PC-3 (cell line): ENCODE measurements at places on chromosomes 1 and 21. TPM values are rescaled to one million over a fixed set of nuclear protein-coding genes. Genes with fewer than 3 reads are reported as not detected.

- H3K27ac ChIP-seq: no peak overlapping the region
- H3K4me3 ChIP-seq: no peak overlapping the region
- peaks cover 9% of the 10 kb centered on the region for H3K4me1 ChIP-seq
These were observed 107.1 kb downstream of the EIF4G3 start for GRCh38 chr1:21069549-21069948.

DNA sequence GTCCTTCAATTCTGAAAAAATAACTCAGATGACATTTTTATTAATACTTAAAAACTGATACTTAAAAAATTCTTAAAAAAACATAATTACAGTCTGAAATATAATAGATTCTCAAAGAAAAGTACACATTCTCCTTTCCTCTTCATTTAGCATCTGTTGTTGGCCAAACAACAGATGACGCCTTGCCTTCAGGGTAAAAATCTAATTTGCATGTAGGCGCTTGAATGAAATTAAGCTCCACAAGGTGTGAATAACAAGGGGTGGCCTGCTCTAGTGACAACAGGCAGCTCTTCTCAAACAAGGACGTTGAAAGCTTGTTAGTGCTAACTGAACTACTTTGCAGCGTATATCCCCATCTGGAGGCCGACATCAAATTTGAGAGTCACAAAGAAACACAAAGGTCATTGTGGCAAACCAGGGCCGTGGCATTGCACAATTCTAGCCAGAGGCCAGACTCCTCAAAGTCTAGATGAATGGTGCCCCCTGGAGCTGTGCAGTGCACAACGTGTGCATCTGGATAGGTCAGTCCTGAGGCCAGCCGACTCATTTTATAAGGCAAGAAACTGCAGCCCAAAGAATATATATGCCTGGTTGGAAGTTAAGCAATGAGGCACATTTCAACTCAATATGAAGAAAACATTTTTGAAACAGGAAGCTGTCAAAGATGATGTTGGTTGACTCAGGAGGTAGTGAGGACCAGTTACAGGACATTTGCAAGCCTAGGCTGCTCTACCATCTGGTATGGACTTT lies 459.2 kb upstream of the RUNX1 start:
- no peaks in the 10 kb centered on the region for H3K27me3 ChIP-seq
- no peak overlapping the region for H3K4me3 ChIP-seq
- H3K4me1 ChIP-seq: peaks cover 40% of the 10 kb centered on the region
- H3K27ac ChIP-seq: 0 out of 2 replicates have a peak overlapping the region, but pooled peaks have one; percentile 8
- peak; percentile 92 for DNase-seq

GRCh38 chr21:44550807-44551206 lies 498 bp downstream of the KRTAP10-2 start:
- H3K4me3 ChIP-seq: no peak overlapping the region
- no peaks in the 10 kb centered on the region for H3K36me3 ChIP-seq
- no peaks in the 10 kb centered on the region for H3K27me3 ChIP-seq
- DNase-seq: peak; percentile 2

DNA sequence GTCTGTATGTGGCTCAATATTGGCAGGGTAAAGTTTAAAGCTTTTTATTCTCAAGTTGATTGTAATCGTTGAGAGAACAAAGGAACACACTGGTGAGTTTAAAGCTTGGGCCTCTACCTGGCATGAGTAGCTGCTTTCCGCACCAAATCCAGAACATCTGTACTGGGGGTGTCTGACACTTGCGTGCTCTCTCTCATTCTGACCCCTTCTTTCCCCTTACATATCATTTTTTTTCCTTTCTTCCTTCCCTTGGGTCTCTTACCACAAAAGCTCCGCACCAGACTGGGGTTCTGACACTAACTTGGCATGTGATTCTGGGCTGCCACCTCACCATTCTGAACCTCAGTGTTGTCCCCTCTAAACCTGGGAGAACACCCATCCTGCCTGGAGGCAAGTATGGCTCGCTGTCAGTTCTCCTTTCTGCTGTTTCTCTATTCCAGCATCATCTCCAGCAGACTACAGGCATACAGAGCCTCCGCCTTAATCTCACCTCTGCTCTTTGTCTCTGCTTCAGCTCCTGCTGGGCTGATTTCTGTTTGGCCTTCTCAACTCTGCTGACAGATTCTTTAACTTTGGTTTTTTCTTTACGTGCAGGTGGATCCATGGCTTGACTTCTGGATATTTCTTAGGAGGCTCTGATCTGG lies 859 bp upstream of the ERMAP start:
- H3K36me3 ChIP-seq: no peaks in the 10 kb centered on the region; the same call in 1 of the 2 replicates
- H3K4me3 ChIP-seq: peak overlapping the region; percentile 86
- H3K27ac ChIP-seq: no peak overlapping the region
- peaks cover 14% of the 10 kb centered on the region for H3K4me1 ChIP-seq

NRAS gene
- 12.6 and 15.1 TPM in 2 replicates for total RNA-seq

PLA2G2D gene
- total RNA-seq: not detected in 2 replicates

DNA sequence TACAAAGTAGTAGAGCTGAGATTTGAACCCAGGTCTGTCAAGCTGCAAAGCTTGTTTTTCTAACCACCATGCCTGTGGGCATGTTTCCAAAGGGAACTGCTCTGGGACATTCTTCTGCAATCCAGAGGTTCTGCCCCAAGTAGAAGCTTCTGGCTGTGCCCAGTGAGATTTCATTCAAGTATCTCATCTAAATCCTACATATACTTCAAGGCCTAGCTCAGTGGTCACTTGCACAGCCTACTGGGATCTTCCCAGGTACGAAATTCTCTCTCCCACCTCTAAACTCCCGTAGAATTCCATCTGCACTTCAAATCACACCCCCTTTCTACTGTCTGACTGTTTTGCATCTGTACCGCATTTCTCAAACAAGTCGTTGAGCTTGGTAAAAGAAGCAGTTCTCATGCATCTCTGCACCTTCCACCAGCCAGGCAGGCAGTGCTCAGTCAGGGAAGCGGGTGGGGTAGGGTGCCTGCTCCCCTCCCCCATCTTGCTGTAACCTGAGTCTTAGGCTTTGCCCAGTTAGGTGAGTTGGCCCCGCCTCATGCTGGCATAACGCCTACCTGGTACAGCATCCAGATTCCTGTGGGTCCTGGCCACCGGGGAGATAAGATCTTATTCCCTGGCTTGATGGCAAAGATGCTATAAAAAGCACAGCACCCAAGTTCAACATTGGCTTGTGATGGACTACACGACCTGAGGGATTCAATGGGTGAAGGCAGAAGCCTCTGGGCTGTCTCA lies 13.5 kb downstream of the SLC9A1 start:
- peak overlapping the region; percentile 85 for H3K27ac ChIP-seq
- H3K36me3 ChIP-seq: no peaks in the 10 kb centered on the region
- H3K4me1 ChIP-seq: peaks cover 85% of the 10 kb centered on the region
- peak overlapping the region; percentile 30; the same call in 1 of the 2 replicates for H3K4me3 ChIP-seq

S100A1 gene
- 0.29 TPM in 1 of 2 replicates, not detected in the other for total RNA-seq

GRCh38 chr1:22855668-22856606 lies 116.7 kb downstream of the LACTBL1 start:
- H3K4me3 ChIP-seq: no peak overlapping the region
- no peaks in the 10 kb centered on the region for H3K36me3 ChIP-seq
- DNase-seq: no peak
- H3K4me1 ChIP-seq: no peaks in the 10 kb centered on the region

DNA sequence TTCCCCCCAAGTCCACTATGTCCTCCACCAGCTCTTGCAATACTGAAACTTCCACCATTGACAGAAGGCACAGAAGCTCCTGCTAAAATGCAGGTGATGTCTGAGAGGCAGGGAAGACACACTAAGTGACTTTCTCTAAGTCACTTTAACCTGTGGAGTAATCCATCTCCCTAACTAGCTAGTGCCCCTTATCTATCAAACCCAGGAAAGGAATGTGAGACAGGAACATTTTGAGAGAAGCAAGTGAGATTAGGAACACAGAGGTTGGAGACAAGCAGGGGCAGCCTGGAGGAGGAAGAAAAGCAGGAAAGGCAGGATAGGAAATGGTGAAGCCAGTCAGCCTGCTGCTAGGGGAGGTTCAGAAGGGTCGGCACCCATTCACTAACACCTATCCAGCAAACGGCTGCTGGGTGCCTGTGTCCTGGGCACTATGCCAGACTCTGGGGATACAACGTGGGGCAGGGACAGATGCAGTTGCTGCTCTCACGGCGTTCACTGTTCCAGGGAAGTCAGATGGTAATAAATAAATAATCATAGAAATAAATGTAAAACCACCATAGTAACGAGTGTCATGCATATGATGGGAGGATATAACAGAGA lies 7.0 kb downstream of the GPA33 start:
- H3K27me3 ChIP-seq: no peaks in the 10 kb centered on the region
- peak overlapping the region; percentile 22; the same call in 1 of the 2 replicates for H3K27ac ChIP-seq
- peaks cover 15% of the 10 kb centered on the region for H3K4me1 ChIP-seq
- no peak for DNase-seq
- H3K36me3 ChIP-seq: no peaks in the 10 kb centered on the region
- 0 out of 2 replicates have a peak overlapping the region, but pooled peaks have one; percentile 14 for H3K4me3 ChIP-seq

LAMB3 gene
- 473 and 650 TPM in 2 replicates for total RNA-seq

- no peak for DNase-seq
- H3K4me3 ChIP-seq: no peak overlapping the region
- no peaks in the 10 kb centered on the region for H3K27me3 ChIP-seq
These were observed 125.8 kb downstream of the RERE start for GRCh38 chr1:8691662-8692061.

DNA sequence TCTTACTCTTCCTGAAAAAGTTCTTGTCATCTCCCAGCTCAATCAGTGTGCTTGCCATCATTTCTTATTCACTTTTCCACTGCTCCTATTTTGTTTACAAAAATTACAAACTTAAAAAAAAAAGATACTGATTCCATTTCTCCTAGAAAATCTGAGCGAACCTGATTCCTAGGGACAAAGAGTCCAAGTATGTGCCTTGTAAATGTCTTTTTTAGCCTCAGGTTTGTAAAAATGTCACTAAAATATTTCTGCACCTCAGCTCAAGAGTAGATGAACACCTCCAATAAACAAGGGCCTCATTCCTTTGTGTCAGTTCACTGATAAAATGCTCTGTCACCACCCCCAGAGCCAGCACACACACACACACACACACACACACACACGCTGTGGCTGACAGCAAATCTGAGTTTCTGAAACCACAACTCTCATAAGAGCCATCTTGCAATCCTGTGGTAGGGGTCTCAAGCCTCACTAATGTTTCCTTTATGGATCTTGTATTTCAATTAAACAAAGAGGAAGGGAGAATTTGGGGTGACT lies 299.2 kb downstream of the PBX1 start:
- no peaks in the 10 kb centered on the region for H3K36me3 ChIP-seq
- no peak overlapping the region for H3K27ac ChIP-seq
- DNase-seq: no peak
- H3K4me1 ChIP-seq: no peaks in the 10 kb centered on the region

GRCh38 chr1:50995651-50996050 lies 25.6 kb downstream of the CDKN2C start:
- no peaks in the 10 kb centered on the region for H3K27me3 ChIP-seq
- no peak for DNase-seq
- H3K27ac ChIP-seq: no peak overlapping the region

DNA sequence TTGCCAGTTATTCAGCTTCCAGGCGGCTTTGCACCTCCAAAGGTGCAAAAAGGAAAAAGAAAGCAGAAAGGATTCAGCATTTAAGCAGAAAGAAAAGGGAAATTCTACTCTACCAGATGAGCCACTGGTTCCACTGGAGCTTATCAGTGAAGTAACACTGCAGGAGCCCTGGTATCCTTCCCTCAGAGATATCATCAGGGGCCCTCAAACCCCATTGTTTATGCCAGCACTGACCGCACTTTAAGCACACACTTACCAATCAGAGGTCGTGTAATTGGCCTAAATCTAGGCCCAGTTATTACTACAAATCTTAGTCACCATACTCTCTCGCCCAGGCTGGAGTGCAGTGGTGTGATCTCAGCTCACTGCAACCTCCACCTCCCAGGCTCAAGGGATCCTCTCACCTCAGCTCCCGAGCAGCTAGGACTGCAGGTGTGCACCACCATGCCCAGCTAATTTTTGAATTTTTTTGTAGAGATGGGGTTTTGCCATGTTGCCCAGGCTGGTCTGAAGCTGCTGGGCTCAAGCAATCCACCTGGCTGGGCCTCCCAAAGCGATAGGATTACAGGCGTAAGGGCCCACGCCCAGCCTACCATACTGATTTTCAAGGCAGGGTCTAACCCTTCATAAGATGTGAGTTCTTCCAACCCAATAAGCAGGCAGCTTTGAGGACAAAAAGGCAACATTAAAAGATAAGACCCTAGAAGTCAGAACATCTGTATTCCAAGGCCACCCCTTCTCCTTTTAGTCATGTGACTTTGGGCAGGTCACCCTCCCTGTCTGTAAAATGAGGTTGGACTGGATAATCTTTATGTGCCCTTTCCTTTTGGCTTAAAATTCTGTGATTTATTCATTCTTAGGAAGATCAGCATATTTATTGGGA lies 125.3 kb downstream of the SYT2 start:
- no peak overlapping the region for H3K27ac ChIP-seq
- H3K27me3 ChIP-seq: no peaks in the 10 kb centered on the region
- DNase-seq: no peak
- no peaks in the 10 kb centered on the region for H3K36me3 ChIP-seq

DNA sequence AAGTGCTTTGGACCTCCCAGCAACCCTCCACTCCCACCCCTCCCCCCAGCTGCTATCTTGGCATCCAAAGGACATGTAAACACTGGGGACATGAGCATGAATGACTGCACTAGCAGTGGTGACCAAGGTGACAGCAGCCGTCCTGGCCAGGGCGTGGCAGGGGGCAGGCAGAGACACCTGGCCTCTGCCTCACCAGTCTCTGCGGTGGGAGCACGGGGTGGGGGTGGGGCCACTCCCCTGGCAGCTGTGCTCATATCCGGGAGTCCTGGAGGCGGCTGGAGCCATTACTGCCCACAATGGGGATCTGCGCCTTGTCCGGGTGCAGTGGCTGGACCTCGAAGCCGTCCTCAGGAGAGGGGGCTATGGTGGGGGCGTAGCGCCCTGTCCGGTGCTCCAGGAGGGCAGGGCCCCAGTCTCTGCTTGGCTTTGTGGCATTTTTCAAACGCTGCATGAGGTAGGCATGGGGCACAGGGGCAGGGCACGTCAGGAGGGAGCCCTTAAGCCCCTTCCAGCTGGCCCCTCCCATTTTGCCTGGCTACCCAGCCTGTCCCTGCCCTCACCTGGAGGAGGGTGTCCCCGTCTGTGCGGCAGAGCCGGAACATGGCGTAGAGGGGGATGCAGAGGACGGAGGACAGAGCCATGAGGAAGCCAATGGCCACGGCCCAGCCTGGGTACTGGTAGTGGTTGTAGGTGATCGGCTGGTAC lies 6.0 kb downstream of the CCDC24 start:
- 0 out of 2 replicates have a peak, but pooled peaks cover 4% of the 10 kb centered on the region for H3K4me1 ChIP-seq
- H3K27me3 ChIP-seq: no peaks in the 10 kb centered on the region
- H3K36me3 ChIP-seq: 0 out of 2 replicates have a peak, but pooled peaks cover 4% of the 10 kb centered on the region
- DNase-seq: no peak

- no peaks in the 10 kb centered on the region for H3K36me3 ChIP-seq
- no peaks in the 10 kb centered on the region for H3K4me1 ChIP-seq
- DNase-seq: peak; percentile 17
- H3K4me3 ChIP-seq: no peak overlapping the region
- H3K27ac ChIP-seq: no peak overlapping the region
These were observed 85.9 kb downstream of the UROD start for GRCh38 chr1:45097944-45098343.

- no peak overlapping the region for H3K4me3 ChIP-seq
- H3K4me1 ChIP-seq: no peaks in the 10 kb centered on the region
- H3K27ac ChIP-seq: no peak overlapping the region
- no peaks in the 10 kb centered on the region for H3K27me3 ChIP-seq
These were observed 55.5 kb downstream of the EPS15 start for GRCh38 chr1:51463561-51463960.

- H3K36me3 ChIP-seq: no peaks in the 10 kb centered on the region
- H3K4me1 ChIP-seq: peaks cover 15% of the 10 kb centered on the region
- no peak overlapping the region for H3K4me3 ChIP-seq
- H3K27me3 ChIP-seq: no peaks in the 10 kb centered on the region
- DNase-seq: peak; percentile 75
These were observed 6.6 kb upstream of the HES4 start for GRCh38 chr1:1006305-1007159.

USF1 gene
- total RNA-seq: 111 and 113 TPM in 2 replicates
